ENCODE measurements at places on chromosomes 5 and 9. TPM values are rescaled to one million over a fixed set of nuclear protein-coding genes. Genes with fewer than 3 reads are reported as not detected.

Gene JADE2
- 83.1 TPM for total RNA-seq

Gene FCN2
- 2.6 TPM for total RNA-seq

Gene SNX24
- total RNA-seq, result 18.2 TPM

Gene STKLD1
- 1.1 TPM for total RNA-seq

Gene FIBCD1
- total RNA-seq, result 6.0 TPM

Gene CDX1
- total RNA-seq, result 0.29 TPM

Gene IL33
- 17.7 TPM for total RNA-seq

Gene ANKRD34B
- total RNA-seq, result not detected

Gene SLC6A7
- total RNA-seq, result not detected

Gene CRHBP
- total RNA-seq, result 1.5 TPM

Gene CCL27
- not detected for total RNA-seq

Gene CTSL
- total RNA-seq, result 107 TPM

Gene PCDHGA12
- 10.2 TPM for total RNA-seq

Gene TMEM8B
- total RNA-seq, result 36.2 TPM

Gene ELOVL7
- 66.8 TPM for total RNA-seq

Gene NXNL2
- total RNA-seq, result 1.9 TPM

Gene PITX1
- 7.3 TPM for total RNA-seq

Gene FBXW2
- 44.9 TPM for total RNA-seq

Gene SHISAL2B
- not detected for total RNA-seq

Gene MARCOL
- total RNA-seq, result not detected

Gene CRB2
- 0.06 TPM for total RNA-seq

Gene ABLIM3
- 15.1 TPM for total RNA-seq

Gene OR1J2
- total RNA-seq, result not detected
